ENCODE measurements at places on chromosomes 5 and 9.
A peak's percentile ranks its signal among the peaks of the same experiment; 100 is the strongest.

- DNase-seq: no peak
Measured at GRCh38 chr9:126483468-126484073, 130.2 kb upstream of the LMX1B start.

DNA sequence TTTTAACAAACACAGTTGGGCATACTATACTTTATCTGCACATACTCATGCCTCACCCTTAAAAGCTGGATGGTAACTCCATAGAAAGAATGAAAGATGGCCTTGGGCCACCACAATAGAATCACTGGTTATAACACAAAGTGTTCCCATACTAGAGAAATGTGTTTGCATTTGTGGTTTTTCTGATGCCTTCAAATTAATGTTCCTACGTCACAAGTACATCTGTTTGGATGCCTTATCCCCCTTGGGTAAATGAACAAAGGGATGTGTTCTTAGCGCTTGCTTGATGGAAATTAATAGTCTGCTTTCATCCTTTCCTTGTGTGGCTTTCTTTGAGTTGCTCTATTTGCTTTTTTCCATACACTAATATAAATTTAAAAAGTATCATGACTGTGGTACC, 291.1 kb upstream of the PDE4D start:
- DNase-seq: no peak

DNA sequence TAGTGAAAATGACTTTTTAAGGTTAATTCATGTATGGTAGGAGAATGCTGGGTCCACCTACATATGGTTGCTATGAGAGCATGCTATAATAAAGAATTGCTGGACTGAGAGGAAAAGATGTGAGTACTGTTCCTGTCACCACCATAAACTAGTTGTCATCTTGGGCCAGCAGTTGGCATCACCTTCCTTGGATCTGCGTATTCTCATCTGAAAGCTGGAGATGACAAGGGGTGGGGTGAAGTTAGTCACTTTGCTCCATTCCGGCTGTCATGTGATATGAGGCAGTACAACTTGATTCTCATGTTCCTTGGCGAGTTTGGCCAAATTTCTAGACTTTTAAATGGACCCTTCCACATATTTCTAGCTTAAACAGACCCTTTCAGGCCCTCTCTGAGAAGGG, 33.3 kb downstream of the PIP5K1B start:
- DNase-seq: no peak

DNA sequence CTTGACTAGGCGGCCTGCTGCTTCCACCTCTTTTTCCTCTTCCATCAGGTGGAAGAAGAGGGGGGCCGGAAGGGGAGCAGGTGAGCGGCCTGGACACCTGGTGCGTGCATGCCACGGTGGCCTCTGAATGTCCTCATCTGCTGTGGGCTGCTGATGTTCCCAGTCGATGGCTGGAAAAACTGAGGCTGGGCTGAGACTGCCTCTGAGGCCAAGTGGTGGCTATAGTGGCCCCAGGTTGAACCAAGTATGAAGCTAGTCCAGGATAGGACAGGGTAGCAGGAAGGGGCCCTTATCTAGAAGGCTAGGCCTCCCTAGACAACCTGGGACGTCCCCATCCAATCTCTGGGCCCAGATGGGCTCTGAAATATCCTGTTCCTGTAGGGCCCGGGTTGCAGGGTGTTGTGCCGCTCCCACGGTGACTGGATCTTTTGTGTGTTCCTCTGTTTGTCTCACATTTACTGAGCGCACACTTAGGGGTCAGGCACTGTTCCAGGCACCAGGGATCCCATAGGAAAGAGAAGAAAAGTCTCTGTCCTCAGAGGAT, 753 bp upstream of the NR5A1 start:
- DNase-seq: no peak

DNA sequence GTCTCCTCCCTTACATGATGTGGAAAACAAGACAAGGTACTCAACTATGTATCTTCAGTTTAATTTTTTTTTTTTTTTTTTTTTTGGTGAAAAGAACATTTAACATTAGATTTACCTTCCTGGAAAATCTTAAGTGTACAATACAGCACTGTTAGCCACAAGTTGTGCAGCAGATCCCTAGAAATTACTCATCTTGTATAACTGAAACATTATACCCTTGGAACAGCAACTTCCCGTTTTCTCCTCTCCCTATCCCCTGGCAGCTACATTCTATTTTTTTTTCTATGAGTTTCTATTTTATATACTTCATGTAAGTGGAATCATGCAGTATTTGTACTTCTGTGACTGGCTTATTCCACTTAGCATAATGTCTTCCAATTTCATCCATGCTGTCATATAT, 421.9 kb upstream of the FTMT start:
- DNase-seq: no peak

GRCh38 chr9:97907046-97907445, 15.3 kb downstream of the TRMO start:
- DNase-seq: no peak

DNA sequence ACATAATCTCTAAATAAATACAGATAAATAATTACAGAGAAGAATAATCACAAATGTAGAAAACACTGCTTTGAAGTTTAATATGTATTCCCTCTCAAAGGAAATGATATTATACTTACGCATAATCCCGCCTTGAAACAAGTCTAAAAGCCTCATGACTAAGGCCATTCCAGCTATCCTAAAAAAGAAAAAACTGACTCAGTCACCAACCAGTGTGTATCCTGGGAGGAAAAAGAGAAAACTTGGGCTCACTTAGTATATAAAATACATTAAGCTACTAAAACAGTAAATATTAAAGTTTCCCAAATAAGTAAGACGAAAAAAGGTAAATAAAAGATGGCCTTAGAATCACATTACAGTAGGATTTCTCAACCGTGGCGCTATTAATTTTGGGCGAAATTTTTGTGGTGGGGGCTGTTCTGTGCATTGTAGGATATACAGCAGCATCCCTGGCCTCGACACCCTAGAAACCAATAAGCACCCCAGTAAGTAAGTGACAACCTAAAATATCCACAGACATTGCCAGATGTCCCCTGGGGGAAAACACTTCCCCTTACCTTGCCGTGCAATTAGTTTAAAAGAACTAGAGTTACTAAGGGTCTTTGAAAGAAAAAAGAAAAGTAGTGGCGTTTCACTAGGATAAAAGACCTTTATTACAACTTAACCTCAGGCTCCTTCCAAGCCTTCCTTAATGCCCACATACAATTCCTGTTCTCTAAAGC, 1.1 kb downstream of the HSPA9 start:
- DNase-seq: no peak

- peak; percentile 85 for DNase-seq
Measured at GRCh38 chr5:171874234-171874633, 88.6 kb downstream of the SMIM23 start.

DNA sequence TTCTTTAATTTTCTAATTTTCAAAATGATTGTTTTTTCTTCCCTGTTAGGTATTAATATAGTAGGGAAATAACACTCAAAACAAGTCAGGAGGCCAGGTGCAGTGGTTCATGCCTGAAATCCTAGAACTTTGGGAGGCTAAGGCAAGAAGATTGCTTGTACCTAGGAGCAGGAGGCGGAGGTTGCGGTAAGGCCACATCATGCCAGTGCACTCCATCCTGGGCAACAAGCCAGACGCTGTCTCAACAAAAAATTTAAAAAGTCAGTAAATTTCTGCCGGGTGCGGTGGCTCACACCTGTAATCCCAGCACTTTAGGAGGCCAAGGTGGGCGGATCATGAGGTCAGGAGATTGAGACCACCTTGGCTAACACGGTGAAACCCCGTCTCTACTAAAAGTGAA, 10.2 kb upstream of the CDK7 start:
- DNase-seq: no peak

- DNase-seq: no peak
Measured at GRCh38 chr5:151475388-151475787, 28.0 kb downstream of the SLC36A1 start.

GRCh38 chr9:33129886-33130881, 37.0 kb downstream of the B4GALT1 start:
- DNase-seq: peak; percentile 82

- DNase-seq: no peak
Measured at GRCh38 chr9:88224938-88225337, 86.7 kb upstream of the SPATA31C2 start.

- DNase-seq: no peak
Measured at GRCh38 chr9:121906074-121906870, 186.8 kb downstream of the TTLL11 start.

DNA sequence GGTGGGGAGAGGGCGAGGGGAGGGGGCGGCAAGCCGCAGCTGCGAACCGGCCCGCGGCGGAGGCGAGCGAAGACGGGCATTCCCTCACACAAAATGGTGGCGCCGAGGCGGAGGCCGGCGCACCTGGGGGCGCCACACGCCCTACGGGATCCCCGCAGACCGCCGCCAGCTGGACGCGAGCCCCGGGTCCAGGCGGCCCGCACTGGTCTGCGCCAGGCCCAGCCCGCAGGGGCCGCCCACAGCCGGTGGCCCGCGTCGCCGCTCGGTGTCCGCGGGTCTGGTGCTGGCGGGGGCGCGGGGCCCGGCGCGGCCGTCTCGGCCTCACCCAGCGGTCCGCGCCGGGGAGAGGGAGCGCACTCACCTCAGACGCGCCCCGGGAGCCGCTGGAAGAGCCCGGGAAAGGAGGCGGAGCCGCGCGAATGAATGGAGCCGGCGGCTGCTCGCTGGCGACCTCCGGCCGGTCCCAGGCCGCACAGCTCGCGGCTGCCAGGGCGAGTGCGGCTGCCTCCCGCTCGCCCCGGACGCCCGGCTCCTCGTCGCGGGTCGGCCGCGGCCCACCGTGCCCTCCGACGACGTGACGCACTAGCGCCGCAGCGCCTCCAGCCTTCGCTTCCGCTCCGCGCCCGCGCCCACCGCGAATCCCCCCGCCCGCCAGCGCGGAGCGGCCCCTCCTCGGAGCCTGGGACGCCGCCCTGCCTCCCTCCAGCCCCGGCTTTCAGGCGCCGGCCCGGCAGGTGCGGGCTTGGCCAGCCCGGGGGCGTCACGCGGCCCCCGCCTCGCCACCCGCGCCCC, at the start of gene FAM169A:
Gene FAM169A, minus strand, starts transcription at position 584 of the 792 bp plus-strand sequence. CDS start 24,711 bp downstream, outside the sequence.
- peak; percentile 19 for DNase-seq

DNA sequence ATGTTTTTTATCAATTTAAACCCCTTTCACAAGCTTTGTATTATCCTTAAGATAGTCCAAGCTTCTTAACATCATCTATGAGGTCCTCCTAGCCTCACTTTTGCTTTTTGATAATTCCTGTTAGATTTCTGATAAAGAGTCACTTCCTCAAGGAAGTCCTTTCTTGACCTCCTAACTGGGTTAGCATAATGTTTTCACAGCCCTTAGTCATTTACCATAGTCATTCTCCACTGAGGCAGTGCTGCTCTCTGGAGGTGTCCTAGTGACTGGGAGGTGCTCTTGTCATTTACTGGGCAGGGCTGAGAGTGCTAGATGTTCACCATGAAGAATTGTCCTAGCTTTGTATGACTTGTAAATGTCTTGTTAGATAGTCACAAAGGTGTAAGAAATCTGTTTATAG, 26.4 kb downstream of the TNPO1 start:
- no peak for DNase-seq

DNA sequence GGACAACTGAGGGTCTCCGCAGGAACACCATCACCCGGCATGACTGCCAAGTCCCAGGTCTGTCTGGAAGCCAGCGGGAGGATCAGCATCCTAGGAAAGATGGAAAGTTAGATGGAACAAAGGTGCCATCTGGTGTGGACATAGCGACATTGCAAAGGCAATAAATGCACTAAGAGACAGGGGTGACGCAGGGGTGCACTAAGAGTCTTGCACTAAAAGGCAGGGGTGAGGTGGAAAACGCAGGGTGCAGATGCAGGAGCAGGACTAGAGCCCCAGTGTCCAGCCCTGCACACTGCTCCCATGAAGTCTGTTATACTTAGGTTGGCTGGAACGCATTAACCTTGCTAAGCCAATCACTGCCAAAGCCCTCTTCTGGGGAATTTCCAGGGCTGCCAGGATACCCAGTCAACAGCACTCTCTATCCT, 15.5 kb downstream of the ATOX1 start:
- peak; percentile 76 for DNase-seq

GRCh38 chr5:13695076-13695712, 249.3 kb downstream of the DNAH5 start:
- DNase-seq: no peak

- DNase-seq: no peak
Measured at GRCh38 chr9:129322641-129323375, 144.7 kb upstream of the IER5L start.

DNA sequence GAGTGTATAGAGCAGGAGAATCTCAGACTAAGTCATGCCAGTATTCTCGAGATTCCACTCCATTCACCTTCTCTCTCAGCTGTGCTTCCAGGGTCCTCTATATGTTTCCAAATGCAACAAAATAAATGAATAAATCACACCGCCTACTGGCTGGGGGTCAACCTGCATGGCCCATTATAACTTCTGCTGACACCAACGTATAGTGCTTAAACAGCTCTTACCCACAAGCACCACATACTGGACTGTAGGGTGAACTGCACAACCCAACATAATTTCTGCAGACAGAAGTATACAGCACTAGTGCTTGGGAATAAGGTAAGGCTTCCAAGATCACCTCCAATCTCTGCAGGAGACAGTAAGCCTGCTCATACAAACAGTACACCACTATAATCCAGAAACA, 33.1 kb upstream of the HTR4 start:
- peak; percentile 43 for DNase-seq

DNA sequence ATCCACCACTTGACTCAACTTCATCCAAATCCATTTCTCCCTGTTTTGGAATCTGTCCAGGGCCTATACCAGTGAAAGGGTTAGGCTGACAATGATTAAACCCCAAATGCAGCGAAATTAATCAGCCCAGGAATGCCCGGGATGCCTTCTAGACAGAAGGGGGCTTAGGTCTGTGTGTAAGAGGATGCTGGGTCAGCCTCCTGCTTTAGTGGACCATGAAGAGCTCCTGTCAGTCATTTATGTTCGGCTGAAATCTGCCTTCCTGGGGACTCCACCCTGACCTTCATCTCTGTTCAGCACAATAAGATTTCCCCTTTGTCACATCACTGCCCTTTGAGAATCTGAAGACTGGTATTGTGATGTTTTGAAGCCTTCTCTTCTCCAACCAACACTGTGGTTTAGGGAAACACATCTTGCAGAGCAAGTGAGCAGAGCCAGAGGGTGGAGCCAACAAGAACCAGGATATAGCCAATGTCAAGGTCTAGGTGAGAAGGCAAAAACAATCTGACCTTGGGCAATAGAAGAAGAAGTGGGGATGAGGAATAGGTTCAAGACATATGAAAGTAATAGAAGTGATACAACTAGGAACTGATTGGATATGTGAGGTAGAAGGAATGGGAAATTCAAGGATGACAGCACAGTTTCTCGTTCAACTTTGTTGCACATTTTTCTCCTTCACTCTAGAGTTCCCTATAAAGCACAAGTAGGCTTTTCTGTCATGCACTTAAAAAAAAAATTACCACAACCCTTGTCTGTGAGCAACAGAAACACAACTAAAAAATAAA, 234.4 kb downstream of the ARHGAP26 start:
- no peak for DNase-seq
